ENCODE measurements at places on chromosomes 1 and 21. TPM values are rescaled to one million over a fixed set of nuclear protein-coding genes. Genes with fewer than 3 reads are reported as not detected.

SLC9C2 gene
- 0.31 TPM for polyA plus RNA-seq

GRCh38 chr1:201020040-201020591 lies 3.4 kb downstream of the KIF21B start:
- DNase-seq, result no peak

WNT3A gene
- 0.17 TPM for polyA plus RNA-seq

GRCh38 chr1:22506130-22506692 lies 54.6 kb downstream of the ZBTB40 start:
- DNase-seq, result no peak

DNA sequence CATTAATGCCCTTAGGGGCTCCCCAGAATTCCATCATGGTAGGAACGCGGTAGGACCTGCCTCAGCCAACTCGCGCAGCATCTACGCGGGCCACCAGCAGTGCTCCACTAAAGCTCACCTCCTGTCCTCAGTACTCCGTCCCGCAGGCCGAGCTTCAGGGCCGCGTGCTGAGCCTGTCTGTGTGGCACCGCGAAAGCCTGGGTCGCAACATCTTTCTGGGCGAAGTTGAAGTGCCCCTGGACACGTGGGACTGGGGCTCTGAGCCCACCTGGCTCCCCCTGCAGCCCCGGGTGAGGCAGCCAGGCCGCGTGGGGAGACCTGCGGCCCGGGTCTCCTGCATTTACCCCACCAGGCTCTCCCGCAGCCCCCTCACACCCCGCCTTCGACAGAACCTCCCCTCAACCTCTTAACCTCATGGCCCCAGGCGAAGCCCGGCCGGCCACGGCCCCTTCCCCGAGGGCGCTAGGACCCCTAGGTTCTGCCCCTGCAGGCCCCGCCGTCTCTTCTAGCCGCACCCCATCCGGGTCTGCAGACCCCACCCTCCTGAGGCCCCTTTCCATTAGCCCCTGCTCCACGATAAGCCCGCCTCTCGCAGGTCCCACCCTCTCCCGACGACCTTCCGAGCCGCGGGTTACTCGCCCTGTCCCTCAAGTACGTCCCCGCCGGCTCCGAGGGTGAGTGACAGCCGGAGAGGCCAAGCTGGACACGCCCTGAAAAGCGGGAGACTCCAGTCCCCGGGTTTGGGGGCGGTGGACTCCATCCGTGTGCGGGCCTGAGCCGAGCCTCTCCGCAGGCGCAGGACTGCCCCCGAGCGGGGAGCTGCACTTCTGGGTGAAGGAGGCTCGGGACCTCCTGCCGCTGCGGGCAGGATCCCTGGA lies 9.1 kb downstream of the SYTL1 start:
- no peak for DNase-seq

RHD gene
- 1.6 TPM for polyA plus RNA-seq

GRCh38 chr1:236702791-236703394 lies 16.6 kb downstream of the ACTN2 start:
- no peak for DNase-seq

AKT3 gene
- 30.7 TPM for polyA plus RNA-seq

DNA sequence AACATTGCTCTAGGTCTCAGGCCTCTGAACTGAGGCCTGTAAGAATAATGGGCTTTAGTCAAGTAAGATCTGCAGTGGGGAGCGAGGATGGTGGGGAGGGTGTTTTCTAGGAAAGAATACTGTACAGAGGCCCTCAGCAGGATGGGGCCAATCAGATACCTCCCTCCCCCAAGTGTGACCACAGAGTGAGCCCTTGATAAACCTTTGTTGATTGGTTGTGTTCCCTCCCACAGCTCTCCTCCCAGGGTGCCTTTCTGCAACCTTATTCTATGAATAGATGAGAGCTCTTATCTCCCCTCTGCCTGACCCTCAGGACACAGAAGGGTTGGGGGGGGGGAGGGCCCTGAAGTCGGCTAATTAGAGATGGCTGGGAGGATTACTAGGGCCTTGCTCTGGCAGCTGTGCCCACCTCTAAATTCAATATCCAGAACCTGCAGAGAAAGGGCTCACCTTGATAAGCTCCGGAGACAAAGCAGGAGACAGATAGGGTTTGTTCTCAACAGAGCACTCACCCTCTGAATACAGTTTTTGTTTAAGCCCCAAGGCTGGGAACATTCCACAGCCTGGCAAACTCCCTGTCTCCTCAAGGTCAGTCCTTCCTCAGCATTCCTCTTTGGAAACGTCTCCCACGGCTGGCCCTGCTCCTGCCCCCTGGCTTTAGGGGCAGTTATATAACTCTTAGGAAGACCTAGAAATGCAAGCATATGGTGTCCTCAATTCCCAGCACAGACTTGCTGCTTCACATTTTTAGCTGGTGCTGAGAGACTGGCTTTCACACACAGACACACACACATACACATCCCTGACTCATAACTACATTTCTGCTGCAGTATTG lies 42.9 kb downstream of the ATP1A1 start:
- DNase-seq, result no peak

ASTN1 gene
- polyA plus RNA-seq, result 2.0 TPM

Data from right renal cortex interstitium (tissue), 3 donors.